NCI-H1436 (cell line): ENCODE measurements at places on chromosomes 4 and X.

DNA sequence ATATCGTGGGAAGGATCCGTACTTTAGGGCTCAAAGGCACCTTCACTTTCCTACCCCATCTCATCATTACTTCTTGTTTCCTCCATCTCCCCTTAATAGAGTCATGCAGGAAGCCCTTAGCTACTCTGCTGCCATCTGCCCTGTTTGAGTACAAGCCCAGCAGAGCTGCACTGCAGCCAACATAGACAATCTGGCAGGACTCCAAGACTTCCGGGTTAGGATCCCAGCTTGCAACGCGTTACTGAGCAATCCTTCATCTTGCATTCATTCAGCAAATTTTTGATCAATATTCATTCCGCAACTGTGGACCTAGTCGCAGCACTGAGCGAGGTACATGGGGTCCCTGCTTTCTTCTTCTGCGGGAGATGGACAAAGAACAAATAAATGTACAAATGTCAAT is 344.9 kb downstream of the BCOR start:
- DNase-seq, result no peak

DNA sequence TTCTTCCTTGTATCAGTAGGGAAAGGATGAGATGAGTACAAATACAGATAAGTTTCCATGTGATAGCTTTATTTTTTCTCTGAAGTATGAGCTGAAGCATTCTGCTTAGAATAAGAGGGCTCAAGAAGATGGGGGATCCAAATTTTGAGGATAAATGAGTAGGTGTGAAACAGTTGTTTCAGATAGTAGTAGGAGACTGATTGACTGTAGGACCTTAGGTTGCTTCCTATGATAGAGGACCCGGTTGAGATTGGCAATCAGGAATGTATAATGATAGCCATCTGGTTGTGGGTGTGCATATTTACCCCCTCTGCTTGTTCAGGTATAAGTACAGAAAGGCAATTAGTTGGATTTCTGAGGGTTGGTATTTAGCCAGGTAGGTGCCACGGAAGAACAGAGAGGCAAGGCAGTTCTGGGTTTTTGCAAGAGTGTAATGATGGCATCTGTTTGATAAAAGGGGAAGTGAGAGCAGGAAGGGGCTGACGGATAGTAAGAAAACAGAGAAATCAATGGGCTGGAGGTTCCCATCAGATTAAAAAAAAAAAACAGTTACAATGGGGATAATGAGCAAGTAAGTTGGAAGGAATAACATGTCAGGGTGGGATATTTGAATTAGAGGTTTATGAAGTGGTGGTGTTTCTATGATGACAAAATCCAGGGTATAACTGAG is 13.7 kb downstream of the OCRL start:
- DNase-seq, result no peak

DNA sequence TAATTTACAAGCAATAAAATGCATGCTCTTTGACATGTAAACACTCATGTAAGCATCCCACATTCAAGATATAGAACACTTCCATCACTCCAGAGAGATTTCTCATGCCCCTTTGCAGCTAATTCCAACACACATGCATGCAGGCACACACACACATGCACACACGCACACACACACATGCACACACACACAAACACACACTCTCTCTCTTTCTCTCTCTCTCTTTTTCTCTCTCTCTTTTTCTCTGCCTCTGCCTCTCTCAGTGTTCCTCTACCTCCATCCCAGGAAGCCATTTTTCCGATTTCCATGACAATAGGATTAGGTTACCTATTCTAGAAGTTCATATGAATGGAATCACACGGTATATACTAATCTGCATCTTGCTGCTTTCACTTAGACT is 11.9 kb upstream of the SOD3 start:
- no peak for DNase-seq

DNA sequence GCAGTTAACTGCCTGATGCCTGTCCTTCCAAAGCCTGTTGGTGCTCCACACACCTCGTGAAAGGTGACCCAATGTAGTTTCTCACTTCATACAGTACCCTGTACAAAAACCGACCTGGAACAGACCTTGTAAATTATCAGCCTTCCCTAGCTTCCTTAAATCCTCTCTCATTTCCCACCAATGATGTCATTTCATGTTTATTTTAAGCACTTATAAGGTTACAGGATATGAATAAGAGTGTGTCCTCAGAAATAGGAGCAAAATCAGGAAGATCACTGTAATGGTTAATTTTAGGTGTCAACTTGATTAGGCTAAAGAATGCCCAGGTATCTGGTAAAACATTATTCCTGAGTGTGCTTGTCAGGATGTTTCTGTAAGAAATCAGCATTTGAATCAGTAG is 44.7 kb downstream of the TMEM150C start:
- DNase-seq, result no peak

- DNase-seq, result peak; percentile 37
Observed at GRCh38 chrX:56729152-56729850, at the start of gene NBDY. TSS of gene NBDY (plus strand) at chrX:56729243. CDS start at chrX:56729354, 111 bp downstream.

DNA sequence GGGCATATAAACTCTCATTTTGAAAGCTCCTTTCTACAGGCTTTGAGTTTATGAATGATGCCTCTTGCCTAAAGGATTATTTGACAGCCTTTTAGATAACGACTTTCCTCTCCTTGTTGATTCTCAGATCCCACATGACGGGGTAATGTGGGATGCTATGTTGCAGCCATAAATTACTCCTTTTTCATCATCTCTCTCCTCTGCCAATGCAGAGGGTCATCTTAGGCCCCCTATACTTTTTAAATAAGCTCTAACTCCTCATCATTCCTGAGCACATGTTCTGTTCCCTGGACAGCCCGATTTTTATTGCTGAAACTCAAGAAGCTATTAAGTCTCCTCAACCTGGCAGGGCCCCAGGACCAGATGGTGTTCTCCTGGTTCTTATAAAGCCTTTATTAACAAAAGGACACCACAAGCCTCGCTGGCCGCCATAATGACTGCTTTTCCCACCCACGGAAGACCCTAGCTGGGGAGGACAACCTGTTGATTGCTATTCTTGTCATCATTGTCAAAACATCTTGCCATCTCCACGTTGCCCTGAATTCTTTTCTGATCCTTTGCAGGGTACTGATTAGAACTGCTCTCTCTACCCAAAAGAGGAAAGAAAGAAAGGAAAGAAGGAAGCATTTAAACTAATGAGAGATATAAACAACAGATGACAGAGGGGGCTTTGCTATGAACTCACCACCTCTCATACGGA is 150.7 kb downstream of the DHX15 start:
- no peak for DNase-seq

DNA sequence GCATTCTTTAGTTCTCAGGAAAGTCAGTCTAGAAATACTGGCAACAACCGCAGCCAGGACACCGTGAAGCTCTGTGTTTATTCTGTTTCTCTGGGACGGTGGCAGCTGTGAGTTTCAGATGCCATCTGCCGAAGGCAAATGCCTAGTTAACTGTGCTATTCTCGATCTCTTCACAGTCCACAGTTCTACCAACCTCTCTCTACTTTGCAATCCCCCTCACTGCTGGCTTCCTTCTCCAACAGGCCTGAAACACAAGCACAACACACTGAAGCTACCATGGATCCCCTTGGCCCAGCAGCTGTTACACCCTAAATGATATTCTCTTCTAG is 118.8 kb downstream of the ZNF827 start:
- DNase-seq, result no peak

DNA sequence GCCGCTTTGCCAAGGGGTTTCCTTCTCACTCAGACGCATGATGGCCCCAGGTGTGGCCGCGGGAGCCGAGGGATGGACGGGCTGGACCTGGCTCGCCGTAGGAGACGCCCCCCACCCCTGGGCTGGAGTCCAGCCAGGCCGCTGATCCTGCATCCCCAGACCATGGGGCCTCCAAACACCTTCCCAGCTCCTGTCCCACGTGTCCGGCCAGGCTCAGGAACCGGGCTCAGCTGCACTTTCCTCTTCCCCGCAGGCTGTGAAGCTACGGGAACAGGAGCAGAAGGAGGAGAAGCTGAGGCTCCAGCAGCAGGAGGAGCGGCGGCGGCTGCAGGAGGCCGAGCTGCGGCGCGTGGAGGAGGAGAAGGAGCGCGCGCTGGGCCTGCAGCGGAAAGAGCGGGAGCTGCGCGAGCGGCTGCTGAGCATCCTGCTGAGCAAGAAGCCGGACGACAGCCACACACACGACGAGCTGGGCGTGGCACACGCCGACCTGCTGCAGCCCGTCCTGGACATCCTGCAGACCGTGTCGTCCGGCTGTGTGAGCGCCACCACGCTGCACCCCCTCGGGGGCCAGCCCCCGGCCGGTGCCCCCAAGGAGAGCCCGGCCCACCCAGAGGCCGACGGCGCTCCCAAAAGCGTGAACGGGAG is 9.1 kb downstream of the AKAP17A start:
- DNase-seq, result no peak

- DNase-seq, result no peak
Observed at GRCh38 chrX:21838937-21839333, 482 bp upstream of the MBTPS2 start.

DNA sequence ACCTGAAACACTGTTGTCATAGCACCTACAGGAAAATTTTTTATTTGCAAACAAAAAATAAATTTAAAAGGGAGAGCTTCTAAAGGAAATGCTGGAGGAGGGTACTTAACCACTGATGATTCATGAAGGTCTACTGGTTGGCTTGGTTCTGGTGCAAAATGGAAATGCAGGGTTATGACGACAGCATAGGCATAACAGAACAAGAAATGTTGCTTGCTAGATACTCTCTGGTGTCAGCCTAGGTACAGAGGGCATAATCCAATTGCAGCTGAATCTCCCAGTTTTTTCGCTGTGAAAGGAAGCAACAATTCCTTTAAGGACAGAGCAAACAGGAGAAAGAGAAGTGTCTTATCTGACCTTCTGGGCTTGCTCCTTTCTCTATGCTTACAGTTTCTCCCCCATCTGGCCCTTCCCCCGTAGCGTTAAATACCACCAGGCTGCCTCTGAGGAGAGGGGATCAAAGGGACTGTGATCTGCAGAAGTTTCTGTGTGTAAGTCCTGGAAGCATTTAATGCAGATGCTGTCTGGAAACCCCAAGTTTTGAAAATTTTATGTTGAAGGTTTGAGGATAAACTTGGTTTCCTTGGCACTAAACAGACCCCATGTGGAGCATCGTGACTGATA is 23.7 kb upstream of the CASK start:
- no peak for DNase-seq

GRCh38 chrX:78555401-78555980 is 103.6 kb downstream of the RTL3 start:
- DNase-seq, result no peak

DNA sequence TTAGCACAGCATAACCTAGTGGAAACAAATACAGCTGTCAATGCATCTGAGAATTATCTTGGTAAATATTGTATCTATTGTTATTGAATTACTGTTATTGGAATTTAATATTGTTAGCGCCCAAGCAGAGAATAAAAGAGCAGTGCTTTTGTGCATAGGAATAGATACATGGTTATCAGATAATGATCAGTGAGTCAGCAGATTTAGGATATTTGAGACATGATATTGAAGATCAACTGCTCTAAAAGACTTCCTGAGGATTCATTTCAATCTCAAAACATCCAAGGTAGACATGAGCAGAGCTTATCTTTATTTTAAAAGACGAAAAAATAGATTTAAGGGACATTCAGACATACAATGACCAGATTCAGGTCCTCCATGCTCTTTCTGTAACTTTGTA is 10.6 kb upstream of the H2AZ1 start:
- no peak for DNase-seq

GRCh38 chrX:124455966-124456365 is 109.6 kb downstream of the SH2D1A start:
- DNase-seq, result no peak

DNA sequence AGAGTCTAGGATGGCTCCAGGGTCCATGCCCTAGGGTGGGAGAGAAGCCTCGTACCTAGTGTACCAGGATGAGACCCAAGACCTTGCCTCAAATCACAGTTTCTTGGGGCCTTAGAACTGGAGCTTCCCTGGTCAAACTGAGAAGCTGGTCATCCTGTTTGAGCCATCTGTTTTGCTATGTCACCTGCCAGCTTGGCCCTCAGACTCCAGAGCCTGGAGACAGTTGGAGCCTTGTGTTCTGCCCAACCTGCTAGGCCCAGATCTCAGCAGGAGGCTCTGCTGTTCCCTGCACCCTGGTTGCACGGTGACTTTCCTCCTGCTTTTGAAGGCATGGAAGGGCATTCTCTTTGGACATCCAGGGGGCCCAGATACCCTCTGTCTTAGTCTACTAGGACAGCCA is 206.3 kb upstream of the ATP6AP2 start:
- no peak for DNase-seq

DNA sequence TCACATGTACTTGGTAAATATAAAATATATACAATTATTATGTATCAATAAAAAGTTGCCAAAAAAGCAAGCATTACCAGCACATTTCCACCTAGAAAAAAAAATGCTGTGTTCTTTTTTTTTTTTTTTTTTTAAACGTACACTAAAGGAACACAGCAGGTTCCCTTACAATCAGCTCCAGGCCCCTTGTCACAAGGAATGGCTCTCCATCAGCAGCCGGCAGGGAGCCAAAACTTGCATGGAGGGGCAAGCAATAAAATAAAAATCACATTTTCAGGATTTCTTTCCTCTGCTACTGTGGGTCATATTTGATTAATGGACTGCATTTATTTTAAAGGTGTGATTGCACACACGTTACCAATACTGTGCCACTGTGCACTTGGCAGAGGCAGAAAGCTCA is 460.3 kb downstream of the GPAT3 start:
- no peak for DNase-seq
